ENCODE measurements at places on chromosomes 5 and 9. TPM values are rescaled to one million over a fixed set of nuclear protein-coding genes. Genes with fewer than 3 reads are reported as not detected.

GRCh38 chr5:14491015-14491915 lies 90.3 kb upstream of the OTULINL start:
- no peak for DNase-seq
- no peaks in the 10 kb centered on the region for H3K27me3 ChIP-seq
- no peaks in the 10 kb centered on the region for H3K4me1 ChIP-seq
- H3K27ac ChIP-seq = no peak overlapping the region

DNA sequence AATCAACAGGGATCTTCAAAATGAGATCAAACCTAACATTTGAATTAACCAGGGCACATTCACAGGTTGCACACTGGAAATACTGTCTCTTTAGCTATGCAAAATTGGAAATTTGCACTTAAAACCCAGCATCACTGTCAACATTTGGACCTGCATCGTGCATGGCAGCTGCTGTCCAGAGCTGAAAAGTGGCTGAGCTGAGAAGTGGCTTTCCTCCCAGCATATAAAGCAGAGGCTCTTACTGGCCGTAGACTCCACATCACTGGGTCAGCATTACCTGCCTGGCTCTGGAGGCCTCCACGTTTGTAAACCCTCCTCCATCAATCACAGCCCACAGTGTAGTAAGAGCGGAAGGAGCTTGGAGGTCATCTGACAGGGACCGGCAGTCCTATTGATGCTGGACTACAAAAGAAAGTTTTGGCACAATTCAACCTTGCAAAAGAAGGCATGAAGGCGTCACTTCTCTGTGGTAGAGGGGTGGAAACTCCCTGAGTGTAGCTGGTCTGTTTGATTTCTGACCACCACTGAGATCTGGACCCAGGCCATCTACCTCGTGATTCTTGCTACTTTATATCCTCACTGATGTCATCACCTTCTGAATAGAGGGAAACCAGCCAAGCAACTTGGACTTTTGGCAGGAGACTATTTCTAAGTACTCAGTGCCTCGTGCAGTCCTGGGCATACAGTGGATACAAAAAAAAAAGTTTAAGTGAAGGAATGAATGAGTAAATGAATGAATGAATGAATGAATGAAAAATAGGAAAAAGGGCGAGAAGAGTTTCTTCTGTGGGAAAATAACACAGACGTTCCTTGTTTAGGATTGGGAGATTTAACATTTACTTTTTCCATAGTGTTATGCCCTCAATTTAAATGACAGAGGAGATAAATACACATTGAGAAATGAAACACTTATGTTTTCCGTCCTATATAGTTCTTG lies 14.8 kb downstream of the RASEF start:
- no peaks in the 10 kb centered on the region for H3K27me3 ChIP-seq
- H3K4me3 ChIP-seq = no peak overlapping the region

- peaks cover 19% of the 10 kb centered on the region for H3K4me1 ChIP-seq
- H3K36me3 ChIP-seq = peaks cover 3% of the 10 kb centered on the region
- H3K27ac ChIP-seq = no peak overlapping the region
- no peaks in the 10 kb centered on the region for H3K27me3 ChIP-seq
- H3K4me3 ChIP-seq = no peak overlapping the region
These were observed 51.2 kb downstream of the RALGPS1 start for GRCh38 chr9:126965541-126966428.

DNA sequence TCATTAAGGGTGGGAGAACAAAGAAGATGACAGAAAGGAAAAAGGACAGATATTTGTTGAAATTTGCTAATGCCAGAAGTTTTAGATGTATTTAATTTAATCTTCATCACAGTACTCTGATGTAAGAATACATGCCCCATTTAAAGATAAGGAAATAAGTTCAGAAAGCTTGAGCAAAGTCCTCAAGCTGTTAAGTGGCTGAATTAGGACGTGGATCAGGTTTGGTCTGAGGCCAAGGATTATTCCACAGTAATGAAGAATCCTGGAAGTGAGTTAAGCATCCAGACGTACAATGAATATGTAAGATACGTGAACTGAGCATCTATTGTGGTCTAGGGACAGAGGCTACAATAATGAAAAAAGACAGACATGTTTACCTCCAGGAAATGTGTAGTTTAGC lies 671.3 kb downstream of the PRELID2 start:
- no peaks in the 10 kb centered on the region for H3K27me3 ChIP-seq
- DNase-seq = no peak
- H3K4me1 ChIP-seq = no peaks in the 10 kb centered on the region
- no peaks in the 10 kb centered on the region for H3K36me3 ChIP-seq

GRCh38 chr5:169440107-169440705 lies 139.3 kb upstream of the SLIT3 start:
- H3K27ac ChIP-seq = no peak overlapping the region
- H3K27me3 ChIP-seq = peaks cover 54% of the 10 kb centered on the region
- H3K4me3 ChIP-seq = no peak overlapping the region
- no peaks in the 10 kb centered on the region for H3K4me1 ChIP-seq

DNA sequence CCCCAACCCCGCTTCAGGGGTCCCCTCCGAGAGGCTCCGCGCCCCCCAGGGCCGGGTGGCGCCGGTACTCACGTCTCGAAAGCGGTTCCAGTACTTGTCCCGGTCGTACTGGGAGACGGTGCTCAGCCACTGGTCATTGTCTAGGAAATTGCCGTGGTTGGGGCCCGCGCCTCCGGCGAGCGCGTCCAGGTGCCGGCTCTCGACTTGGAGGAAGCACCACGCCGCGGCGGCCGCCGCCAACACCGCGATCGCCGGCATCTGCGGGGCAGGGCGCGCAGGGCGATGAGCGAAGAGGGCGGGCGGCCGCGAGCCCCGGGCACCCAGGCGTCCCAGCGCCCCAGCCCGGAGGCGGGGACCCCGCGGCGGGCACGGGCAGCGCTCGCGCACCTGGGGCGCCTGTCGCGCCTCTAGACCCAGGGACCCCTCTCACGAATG lies 808 bp downstream of the SPOCK1 start:
- DNase-seq = no peak
- no peaks in the 10 kb centered on the region for H3K36me3 ChIP-seq
- no peaks in the 10 kb centered on the region for H3K4me1 ChIP-seq
- H3K27me3 ChIP-seq = peaks cover 30% of the 10 kb centered on the region
- H3K27ac ChIP-seq = no peak overlapping the region

Gene PCDHGA11
- total RNA-seq = not detected
